Prostate gland (tissue), 2 donors: ENCODE measurements at places on chromosomes 2 and 18.
A peak's percentile ranks its signal among the peaks of the same experiment; 100 is the strongest.

GRCh38 chr2:15047184-15047583 lies 414.7 kb downstream of the LRATD1 start:
- DNase-seq, result no peak

- DNase-seq, result no peak
These were observed 1081.2 kb downstream of the SOCS6 start for GRCh38 chr18:71370095-71370494.

GRCh38 chr2:189252991-189253675 lies 73.6 kb upstream of the COL5A2 start:
- DNase-seq, result no peak

DNA sequence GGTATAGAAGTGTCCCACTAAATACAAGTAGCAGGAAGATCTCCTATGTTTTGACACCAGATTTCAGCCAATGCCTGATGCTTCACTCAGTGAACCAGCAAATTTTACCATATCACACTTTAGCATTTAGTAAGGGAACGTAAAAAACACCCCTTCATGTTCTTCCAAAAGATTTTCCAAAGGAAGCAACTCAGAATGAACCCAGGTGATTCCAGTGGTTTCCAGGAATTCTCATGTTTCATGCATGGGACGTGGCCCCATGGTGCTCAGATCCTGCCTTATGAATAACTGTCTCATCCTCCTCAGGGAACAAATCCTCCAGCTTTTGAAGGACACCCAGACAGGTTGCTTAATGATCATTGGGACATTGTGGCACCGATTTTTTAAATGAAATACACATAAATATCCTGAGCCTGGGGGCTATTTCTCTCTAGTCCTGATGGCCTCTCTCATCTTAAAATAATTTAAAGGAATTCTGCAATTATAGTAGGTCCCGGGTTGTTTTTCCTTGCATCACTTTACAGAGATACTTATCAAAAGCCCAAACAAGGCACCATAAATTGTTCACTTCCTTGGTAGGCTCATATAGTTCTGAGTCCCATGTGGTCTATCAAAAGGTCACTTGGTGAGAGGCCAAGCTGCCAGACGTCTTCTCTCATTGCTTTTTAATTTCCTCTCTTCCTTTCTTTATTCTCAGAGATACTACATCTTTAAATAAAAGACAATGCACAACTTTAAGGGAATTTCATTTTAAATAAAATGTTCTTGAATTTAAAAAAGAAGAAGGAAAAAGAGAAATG lies 261.0 kb downstream of the ZNF516 start:
- DNase-seq, result no peak

GRCh38 chr2:239559417-239560261 lies 158.8 kb upstream of the HDAC4 start:
- no peak for DNase-seq

- DNase-seq, result no peak
These were observed 878.0 kb upstream of the PIK3C3 start for GRCh38 chr18:41077076-41077475.

DNA sequence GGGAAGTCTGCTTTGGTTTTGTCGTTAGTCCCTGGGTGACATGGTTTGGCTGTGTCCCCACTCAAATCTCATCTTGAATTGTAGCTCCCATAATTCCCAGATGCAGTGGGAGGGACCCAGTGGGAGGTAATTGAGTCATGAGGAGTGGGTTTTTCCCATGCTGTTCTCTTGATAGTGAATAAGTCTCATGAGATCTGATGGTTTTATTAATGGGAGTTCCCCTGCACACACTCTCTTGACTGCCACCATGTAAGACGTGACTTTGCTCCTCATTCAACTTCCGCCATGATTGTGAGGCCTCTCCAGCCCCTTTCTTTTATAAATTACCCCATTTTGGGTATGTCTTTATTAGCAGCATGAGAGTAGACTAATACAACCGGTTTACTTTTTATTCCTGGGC lies 405.8 kb upstream of the ID2 start:
- no peak for DNase-seq

- no peak for DNase-seq
These were observed 103.6 kb downstream of the CDK15 start for GRCh38 chr2:201909961-201910361.

DNA sequence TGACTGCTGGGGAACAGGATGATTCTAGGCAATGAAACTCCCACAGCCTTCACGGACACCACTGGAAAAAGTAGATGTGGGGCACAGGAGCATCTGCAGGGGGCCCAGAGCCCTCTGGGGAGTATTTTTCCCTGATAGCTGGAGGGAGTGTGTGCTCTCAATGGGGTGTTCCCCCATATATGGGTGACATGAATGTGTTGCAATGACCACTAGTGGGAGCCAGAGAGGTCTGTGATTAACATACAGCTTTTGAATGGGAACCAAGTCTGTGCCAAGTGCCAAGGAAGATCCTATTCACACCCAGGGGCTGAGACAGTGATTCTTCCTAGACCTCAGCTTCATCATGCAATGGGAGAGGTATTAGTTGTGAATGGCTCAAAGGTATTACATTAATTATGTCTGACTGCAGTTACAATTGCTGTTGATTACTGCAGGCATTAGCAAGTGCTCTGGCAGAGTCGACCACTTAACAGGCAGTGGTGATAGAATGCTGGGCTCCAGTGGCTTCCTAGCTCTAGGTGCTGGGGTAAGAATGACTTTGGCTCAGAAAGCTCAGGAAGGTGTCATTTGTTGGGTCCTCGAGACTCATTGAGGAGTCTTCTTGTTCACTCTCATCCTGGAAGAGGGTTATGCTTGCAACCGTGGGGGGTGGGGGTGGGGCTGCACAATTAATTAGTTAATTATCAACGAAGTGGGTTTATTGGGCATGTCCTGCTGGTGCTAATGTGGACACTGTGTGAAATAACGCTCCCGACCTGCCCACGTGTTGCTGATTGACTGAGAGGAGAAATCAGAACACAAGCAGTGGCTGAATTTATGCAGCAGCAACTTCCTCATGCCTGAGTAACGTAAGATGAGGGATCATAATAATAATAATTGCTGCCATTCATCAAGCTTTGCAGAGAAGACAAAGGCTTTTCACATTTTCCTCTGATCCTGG lies 194.1 kb downstream of the CLIP4 start:
- DNase-seq, result peak; percentile 35

- DNase-seq, result no peak
These were observed 48.9 kb downstream of the FSIP2 start for GRCh38 chr2:185787227-185788145.

- no peak for DNase-seq
These were observed 63.4 kb upstream of the BOD1L2 start for GRCh38 chr18:57083485-57083884.

DNA sequence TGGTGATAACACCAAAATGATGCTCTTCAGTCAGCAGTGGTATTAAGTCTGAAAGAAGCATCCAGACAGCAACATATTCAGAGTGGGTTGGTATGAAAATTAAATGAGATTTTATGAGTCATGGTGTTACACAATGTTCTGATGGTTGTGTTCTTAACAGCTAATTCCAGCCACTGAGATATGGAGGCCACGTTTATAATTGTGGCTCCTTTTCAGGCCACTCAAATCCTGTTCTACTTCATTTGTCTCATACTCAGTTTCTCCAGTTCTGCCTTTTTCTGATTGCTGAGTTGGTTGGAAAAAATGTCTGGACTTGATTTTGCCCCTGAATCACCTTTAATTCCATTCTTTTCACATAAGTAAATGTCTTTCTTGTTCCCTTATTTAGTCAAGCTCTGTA lies 162.7 kb upstream of the COL3A1 start:
- DNase-seq, result no peak
